ENCODE measurements at places on chromosomes 16 and 17.

- no peak for DNase-seq
Observed at GRCh38 chr16:65532258-65532657, 410.4 kb upstream of the CDH11 start.

DNA sequence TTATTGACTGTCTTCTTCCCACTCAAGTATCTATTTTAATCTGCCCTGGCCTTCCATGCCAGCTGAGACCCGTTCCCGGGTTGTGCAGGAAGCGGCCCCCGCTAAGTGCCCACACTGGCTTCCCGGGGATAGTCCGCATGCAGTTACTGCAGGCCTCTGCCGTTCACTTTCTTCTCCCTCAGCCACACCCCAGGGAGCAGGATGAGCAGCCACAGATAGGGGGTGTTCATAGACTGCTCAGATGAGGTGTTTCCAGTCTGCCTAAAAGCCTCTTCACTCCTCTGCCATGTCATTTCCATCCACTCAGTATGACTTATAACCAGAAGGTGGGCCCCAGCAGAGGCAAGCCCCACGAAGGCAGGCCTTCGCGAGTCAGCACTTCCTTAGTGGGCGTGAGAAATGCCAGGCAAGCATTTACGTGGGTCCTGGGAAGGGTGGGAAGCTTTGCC is 7.7 kb downstream of the MED9 start:
- DNase-seq: no peak

- no peak for DNase-seq
Observed at GRCh38 chr17:39709998-39710964, 10.4 kb downstream of the ERBB2 start.

DNA sequence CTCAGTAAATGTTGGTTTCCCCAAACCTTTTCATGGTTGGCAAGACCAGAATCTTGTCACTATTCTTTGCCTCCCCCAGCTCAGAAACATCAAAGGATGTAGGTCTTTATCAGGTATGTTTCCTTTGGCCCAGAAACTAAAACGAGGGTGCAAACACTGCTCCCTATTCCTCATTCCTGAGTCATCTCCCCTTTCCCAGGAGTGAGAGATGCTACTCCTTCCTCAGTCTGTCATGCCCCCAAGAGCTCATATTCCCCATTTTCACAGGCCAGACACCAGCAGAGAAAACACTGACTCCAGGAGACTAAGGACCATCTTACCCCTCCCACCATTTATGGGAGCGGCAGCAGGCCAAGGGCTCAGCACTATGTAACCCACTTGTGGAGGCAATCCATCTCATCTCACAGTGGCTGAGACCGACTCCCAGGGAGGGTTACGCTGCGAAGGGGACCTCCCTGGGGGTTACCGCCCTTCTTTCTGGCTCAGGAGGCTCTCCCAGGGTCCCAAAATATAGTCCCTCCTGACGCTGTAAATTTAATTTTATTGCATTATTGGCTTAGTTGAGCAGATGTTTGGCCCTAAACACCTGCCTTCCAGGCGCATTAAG is 1.5 kb downstream of the GEMIN4 start:
- DNase-seq: no peak
